Stimulated activated naive CD8-positive, alpha-beta T cell treated with anti-CD3 and anti-CD28 coated beads, Interleukin-15, amount 100 ng/mL, for 72 hours (primary cell): ENCODE measurements at places on chromosomes 3 and 15.

DNA sequence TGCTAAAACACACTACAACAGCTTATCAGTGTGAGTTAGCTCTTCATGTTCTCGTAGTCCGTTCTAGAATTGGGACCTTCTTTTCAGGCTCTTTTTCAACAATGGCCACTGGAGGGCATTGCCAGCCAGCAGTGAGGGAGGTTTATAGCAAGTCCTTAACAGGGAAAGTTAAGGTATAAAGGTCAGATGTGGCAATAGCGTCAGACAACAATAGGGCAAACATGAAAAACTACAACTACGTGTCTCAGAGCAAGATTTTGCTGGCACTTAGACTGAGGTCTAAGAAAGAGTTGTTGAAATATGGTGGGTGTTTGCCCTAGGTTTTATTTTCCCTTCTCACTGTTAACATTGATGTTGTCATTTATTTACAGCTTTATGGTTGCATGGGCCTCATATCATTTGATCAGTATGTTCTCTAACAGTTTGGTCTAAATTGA lies 161.4 kb downstream of the GMNC start:
- no peak for DNase-seq

DNA sequence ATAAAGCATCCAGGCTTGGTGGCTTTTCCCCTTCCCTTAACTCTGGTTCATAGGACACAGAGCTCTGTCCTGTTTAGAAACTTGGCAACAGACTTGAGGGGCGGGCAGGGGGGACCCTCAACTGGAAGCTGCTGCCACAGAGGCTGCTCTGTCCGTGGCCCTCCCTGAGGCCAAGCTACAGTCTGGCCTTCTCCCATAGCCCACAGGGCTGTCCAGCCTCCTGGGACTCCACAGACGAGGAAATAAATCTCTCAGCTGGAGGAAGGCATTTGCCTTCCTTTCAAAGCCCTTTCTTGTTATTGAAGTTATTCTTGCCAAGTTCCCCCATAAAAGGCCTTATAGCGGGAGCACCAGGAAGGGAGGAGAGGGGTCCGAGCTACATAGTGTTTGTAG lies 248.8 kb upstream of the TPM1 start:
- DNase-seq = no peak

GRCh38 chr3:10599017-10599416 lies 93.6 kb upstream of the ATP2B2 start:
- no peak for DNase-seq

GRCh38 chr15:86392874-86393273 lies 313.2 kb downstream of the AGBL1 start:
- DNase-seq = no peak

DNA sequence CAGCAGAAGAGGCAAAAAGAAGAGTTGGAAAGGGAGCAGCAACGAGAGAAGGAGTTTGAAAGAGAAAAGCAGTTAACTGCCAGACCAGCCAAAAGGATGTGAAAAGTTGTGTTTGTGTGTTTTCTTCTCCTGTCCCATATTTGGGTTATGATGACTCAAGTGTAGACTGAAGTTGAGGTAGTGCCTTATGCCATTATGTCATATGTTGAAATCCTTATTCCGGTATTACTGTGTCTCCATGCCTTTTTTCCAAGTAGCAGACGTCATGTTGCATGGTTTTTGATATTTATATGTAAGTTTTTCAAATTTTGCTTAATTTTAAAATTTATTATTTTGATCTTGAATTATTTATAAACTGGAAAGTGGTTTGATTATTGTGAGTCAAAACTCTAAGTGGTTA lies 19.2 kb downstream of the BLOC1S6 start:
- DNase-seq = no peak

DNA sequence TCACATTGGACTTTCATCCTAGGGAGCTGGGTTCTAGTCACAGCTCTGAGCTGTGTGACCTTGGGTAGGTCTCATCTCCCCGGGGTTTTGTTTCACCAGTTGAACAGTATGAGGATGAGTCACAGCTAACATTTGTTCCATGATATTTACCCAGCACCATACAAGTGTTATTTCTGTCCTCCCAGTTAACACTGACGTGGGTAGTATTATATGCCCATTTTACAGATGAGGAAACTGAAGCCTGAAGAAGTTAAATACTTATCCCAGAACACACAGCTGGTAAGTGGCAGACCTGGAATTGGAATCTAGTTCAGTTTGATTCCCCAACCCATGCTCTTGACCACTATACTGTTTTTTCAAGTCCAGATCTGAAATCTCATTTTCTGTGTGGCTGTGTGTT lies 908 bp upstream of the RARB start:
- no peak for DNase-seq

- DNase-seq = peak; percentile 30
These were observed 8.8 kb downstream of the TBC1D23 start for GRCh38 chr3:100269410-100270214.

DNA sequence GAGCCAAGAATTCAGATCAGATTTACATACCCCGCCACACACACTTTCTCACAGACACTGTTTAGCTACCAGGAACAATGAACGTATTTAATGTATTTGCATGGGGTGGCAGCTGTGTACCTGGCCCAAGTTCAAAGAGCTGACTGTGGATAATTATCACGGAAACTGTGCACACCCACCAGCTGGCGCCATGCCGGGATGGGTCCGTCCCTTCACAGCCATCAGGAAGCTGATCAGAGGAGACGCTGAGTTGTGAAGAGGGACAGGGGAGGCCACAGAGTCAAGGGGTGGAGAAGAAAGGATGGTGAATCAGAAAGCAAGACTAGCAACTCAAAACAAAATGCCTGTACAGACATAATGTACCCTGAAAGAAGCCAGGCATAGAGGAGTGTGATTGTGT lies 13.1 kb upstream of the PLA2G4D start:
- no peak for DNase-seq

DNA sequence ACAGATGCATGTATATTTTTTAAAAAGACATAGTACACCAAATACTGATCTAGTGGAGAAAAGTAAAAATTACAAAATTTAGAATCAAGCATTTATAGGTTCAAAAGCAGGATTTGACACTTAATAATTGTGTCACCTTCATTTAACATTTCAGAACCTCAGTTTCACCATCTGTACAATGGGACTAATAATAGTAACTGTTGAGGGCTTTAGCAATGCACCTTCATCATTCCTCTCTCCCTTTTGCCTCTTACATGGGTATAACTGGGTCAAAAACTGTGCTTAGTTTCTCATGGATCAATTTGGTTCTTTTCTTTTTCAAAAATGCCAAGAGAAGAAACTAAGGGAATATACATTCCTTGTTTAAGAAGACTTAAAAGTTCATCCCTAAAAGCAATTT lies 5.5 kb upstream of the TMEM212 start:
- DNase-seq = no peak

- DNase-seq = no peak
These were observed 63.0 kb downstream of the ST3GAL6 start for GRCh38 chr3:98826126-98826525.

DNA sequence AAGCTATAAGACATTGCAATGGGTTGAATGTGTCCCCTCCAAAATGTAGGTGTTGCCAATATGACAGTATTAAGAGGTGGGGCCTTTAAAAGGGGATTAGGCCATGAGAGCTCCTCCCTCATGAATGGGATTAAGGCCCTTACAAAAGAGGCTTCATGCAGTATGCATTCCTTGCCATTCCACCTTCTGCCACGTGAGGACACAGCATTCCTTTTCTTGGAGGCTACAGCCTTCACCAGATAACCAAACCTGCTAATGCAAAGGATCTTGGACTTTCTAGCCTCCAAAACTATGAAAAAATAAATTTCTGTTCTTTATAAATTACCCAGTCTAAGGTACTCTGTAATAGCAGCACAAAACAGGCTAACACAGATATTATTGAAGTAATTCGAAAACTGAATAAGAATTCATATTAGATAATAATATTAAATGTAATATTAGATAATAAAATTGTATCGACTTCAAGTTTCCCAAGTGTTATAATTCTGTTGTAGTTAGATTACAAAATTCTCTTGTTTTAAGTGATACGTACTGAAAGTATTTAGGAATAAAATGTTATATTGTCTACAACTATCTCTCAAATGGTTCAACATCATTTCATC lies 29.4 kb upstream of the ATP8B4 start:
- no peak for DNase-seq
